ENCODE measurements at places on chromosomes 1 and 21. TPM values are rescaled to one million over a fixed set of nuclear protein-coding genes. Genes with fewer than 3 reads are reported as not detected.

The ATP5PF gene
- 99.8 TPM for total RNA-seq

The GBP2 gene
- total RNA-seq = 70.6 TPM

The RXFP4 gene
- total RNA-seq = not detected

The LCE2B gene
- total RNA-seq = not detected

The E2F2 gene
- total RNA-seq = 0.52 TPM

The PTPN22 gene
- total RNA-seq = 5.2 TPM

The NUDT4B gene
- not detected for total RNA-seq

The AADACL3 gene
- total RNA-seq = not detected

The BATF3 gene
- total RNA-seq = 3.5 TPM

The ATAD3A gene
- 26.3 TPM for total RNA-seq

The FCRL1 gene
- total RNA-seq = 0.21 TPM

The DNALI1 gene
- total RNA-seq = 11.5 TPM

The SYDE2 gene
- 17.0 TPM for total RNA-seq

The KCNC4 gene
- 5.2 TPM for total RNA-seq

The SH3D21 gene
- 9.5 TPM for total RNA-seq

The AMPD1 gene
- 0.86 TPM for total RNA-seq

The HOOK1 gene
- total RNA-seq = 15.9 TPM

The RPRD2 gene
- 44.7 TPM for total RNA-seq

The PER3 gene
- 33.3 TPM for total RNA-seq

The GJA9 gene
- total RNA-seq = 0.42 TPM

The MNDA gene
- total RNA-seq = 2.1 TPM

The TMEM61 gene
- 1.4 TPM for total RNA-seq

The DENND2D gene
- total RNA-seq = 134 TPM

The ADAMTS1 gene
- 145 TPM for total RNA-seq

The AADACL4 gene
- total RNA-seq = not detected

The PAPPA2 gene
- total RNA-seq = 0.36 TPM

The URB2 gene
- total RNA-seq = 15.0 TPM

The DPH2 gene
- total RNA-seq = 32.2 TPM

The CEP350 gene
- total RNA-seq = 58.4 TPM

The BTF3L4 gene
- total RNA-seq = 61.5 TPM

The UMODL1 gene
- total RNA-seq = not detected

The APOBEC4 gene
- not detected for total RNA-seq

The TIPRL gene
- 30.4 TPM for total RNA-seq

The CFHR3 gene
- 1.1 TPM for total RNA-seq

The NTMT2 gene
- not detected for total RNA-seq

The ITLN1 gene
- total RNA-seq = 16.8 TPM

The BNIPL gene
- 10.5 TPM for total RNA-seq

The S100A14 gene
- total RNA-seq = 51.3 TPM

The PRDM2 gene
- total RNA-seq = 83.1 TPM

The SYTL1 gene
- total RNA-seq = 93.6 TPM

The ETV3L gene
- total RNA-seq = not detected

The LMX1A gene
- not detected for total RNA-seq

The CASQ2 gene
- 18.7 TPM for total RNA-seq

The NBPF10 gene
- 4.2 TPM for total RNA-seq

The CASP9 gene
- 16.8 TPM for total RNA-seq

The CTPS1 gene
- total RNA-seq = 51.0 TPM

The CLCA4 gene
- 0.86 TPM for total RNA-seq

The LHX4 gene
- total RNA-seq = not detected

The TMOD4 gene
- total RNA-seq = 2.0 TPM

The LCE3D gene
- total RNA-seq = not detected

The BMP8A gene
- total RNA-seq = 0.23 TPM

The ZNF683 gene
- 1.2 TPM for total RNA-seq

All from ureter (tissue), 1 donor.